ENCODE measurements at places on chromosomes 6 and 20. TPM values are rescaled to one million over a fixed set of nuclear protein-coding genes. Genes with fewer than 3 reads are reported as not detected.

GRCh38 chr6:75287424-75287823, 2.8 kb upstream of the TMEM30A start:
- no peak overlapping the region for H3K4me3 ChIP-seq
- H3K27me3 ChIP-seq: no peaks in the 10 kb centered on the region
- H3K4me1 ChIP-seq: peaks cover 13% of the 10 kb centered on the region
- no peak overlapping the region for H3K27ac ChIP-seq
- no peak for DNase-seq

DNA sequence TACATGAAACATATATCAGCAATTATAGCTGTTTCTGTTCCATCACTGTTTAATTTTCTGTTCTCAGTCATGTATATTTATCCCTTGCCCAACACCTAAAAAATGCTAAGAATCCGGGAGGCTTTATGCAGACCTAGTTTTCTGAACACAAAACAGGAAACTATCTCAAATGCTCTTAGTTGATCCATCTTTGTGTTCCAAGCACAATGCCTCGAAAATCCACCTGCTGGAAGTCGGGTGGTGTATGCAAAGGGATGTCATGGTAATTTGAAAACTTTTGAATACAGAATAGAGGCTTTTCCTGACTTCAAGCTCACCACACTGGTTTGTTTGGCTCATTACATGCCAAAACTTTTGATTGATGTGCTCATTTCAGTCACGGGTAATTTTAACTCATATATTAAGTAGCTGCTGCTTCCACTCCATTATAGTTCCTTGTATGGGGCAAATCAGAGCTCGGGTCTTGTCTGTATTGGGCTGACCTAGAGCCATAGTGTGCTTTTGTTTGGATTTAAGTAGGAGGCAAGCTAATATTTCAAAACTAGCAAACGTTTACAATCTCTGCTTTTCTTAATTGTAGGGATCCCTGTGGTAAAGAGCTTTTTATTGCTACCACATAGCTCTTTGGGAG, 646.5 kb upstream of the EPHA7 start:
- no peaks in the 10 kb centered on the region for H3K27me3 ChIP-seq
- no peak for DNase-seq
- H3K4me1 ChIP-seq: peaks cover 13% of the 10 kb centered on the region
- H3K27ac ChIP-seq: no peak overlapping the region
- no peaks in the 10 kb centered on the region for H3K36me3 ChIP-seq

Gene IPCEF1
- total RNA-seq: not detected

Gene HELZ2
- total RNA-seq: 14.9 TPM

Gene BNIP5
- total RNA-seq: not detected
